ENCODE measurements at places on chromosomes 13 and 19.

DNA sequence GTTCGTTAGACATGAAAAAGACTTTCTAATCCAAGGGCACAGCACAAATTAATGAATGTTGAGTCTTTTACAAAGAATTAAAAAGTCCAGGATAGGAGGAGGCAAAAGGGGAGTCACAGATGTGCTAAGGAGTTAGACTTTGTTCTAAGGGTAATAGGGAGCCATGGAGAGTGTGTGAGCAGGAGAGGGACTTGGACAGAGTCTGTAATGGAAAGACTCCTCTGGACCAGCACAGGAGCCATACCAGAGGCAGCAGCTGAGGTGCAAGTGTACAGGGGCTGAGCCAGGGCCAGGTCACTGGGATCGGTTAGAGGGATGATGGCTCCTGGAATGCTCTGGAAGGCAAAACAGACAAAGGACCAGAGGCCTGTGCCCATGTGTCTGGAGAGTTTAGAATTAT is 10.5 kb downstream of the GTPBP3 start:
- H3K4me3 ChIP-seq = no peak overlapping the region
- no peaks in the 10 kb centered on the region for H3K27me3 ChIP-seq
- no peaks in the 10 kb centered on the region for H3K36me3 ChIP-seq
- peaks cover 6% of the 10 kb centered on the region for H3K4me1 ChIP-seq

DNA sequence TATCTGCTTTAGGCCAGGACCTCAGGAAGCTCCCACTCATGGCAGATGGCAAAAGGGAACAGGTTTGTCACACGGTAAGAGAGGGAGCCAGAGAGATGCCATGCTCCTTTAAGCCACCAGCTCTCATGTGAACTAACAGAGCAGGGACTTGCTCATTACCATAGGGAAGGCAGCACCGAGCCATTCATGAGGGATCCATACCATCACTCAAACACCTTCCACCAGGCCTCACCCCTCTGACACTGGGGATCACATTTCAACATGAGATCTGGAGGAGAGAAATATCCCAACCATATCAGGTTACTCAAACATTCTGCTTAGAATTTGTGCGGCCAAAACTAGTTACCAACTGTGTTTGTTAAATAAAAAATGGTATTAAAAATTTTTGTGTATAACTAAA is 427.0 kb downstream of the UQCRFS1 start:
- no peak overlapping the region for H3K27ac ChIP-seq
- no peak overlapping the region for H3K4me3 ChIP-seq
- no peaks in the 10 kb centered on the region for H3K4me1 ChIP-seq
- no peaks in the 10 kb centered on the region for H3K36me3 ChIP-seq

DNA sequence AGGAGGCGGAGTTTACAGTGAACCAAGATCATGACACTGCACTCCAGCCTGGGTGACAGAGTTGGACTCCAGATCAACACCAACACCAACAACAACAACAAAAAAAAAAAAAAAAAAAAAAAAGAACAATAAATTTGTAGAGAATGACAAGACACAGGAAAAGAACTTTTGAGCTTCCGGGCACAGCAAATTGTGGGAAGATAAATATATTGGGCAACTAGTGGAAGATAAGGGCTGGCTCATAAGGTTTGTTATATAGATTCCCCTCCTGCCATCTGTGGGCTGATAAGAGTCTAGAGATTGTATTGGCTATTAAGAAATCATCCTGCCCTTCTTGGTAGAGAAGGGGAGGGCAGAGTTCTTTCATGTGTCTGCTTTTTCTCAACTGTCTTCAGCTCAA is 33.1 kb upstream of the CYP2S1 start:
- H3K4me1 ChIP-seq = no peaks in the 10 kb centered on the region
- H3K27me3 ChIP-seq = no peaks in the 10 kb centered on the region
- DNase-seq = no peak

GRCh38 chr13:80256352-80256932 is 84.5 kb downstream of the SPRY2 start:
- H3K36me3 ChIP-seq = no peaks in the 10 kb centered on the region
- no peak overlapping the region for H3K27ac ChIP-seq
- no peaks in the 10 kb centered on the region for H3K27me3 ChIP-seq

- H3K4me1 ChIP-seq = no peaks in the 10 kb centered on the region
- H3K27ac ChIP-seq = no peak overlapping the region
- peaks cover 16% of the 10 kb centered on the region for H3K27me3 ChIP-seq
- DNase-seq = no peak
- no peak overlapping the region for H3K4me3 ChIP-seq
- no peaks in the 10 kb centered on the region for H3K36me3 ChIP-seq
These were observed 89.1 kb downstream of the WASF3 start for GRCh38 chr13:26646603-26647002.

- DNase-seq = no peak
- H3K36me3 ChIP-seq = no peaks in the 10 kb centered on the region
- no peak overlapping the region for H3K27ac ChIP-seq
- H3K4me3 ChIP-seq = no peak overlapping the region
These were observed 227.9 kb upstream of the ARGLU1 start for GRCh38 chr13:106795847-106796246.

DNA sequence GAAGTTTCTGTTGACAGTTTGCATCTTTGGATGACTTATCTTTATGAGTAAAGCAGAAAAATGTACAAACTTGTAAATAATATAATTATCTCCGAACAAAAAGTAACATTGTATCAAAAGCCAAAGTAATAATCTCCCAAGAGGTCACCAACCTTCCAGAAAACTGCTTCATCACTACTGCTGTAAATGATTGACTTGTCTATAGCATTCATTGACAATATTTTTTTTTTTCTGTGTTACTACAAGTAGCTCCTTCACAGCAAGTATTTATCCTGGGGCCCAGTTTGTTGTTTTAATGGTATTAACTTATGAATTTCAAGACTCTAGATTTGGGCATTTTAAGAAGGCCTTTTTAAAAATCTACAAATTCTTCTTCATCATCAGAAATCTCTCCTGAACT is 242.4 kb downstream of the KLF12 start:
- H3K4me1 ChIP-seq = no peaks in the 10 kb centered on the region
- DNase-seq = no peak
- H3K27me3 ChIP-seq = no peaks in the 10 kb centered on the region

DNA sequence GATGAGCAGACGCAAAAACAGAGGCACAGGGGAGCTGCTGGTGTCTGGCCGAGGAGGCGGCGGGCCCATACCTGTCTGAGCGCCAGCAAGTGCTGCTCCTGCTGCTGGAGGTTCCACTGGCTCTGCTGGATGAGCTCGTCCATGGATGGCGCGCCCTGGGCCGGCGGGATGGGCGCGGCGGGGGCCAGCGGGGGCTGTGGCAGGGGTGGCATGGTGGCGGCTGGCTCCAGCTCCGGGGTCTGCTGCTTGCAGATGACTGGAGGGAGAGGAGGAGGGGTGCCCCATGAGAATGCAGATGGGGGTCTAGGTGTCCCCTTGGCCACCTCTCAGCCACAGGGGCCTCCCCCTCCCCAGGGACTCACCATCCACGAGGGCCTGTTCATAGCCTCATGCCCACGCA is 6.9 kb downstream of the CHERP start:
- H3K27ac ChIP-seq = no peak overlapping the region
- H3K4me1 ChIP-seq = peaks cover 18% of the 10 kb centered on the region
- no peak overlapping the region for H3K4me3 ChIP-seq
- no peaks in the 10 kb centered on the region for H3K27me3 ChIP-seq

- DNase-seq = no peak
- no peak overlapping the region for H3K4me3 ChIP-seq
- H3K4me1 ChIP-seq = no peaks in the 10 kb centered on the region
- no peak overlapping the region for H3K27ac ChIP-seq
These were observed 698.2 kb downstream of the PCDH17 start for GRCh38 chr13:58329746-58330145.

- no peaks in the 10 kb centered on the region for H3K27me3 ChIP-seq
- peaks cover 31% of the 10 kb centered on the region for H3K36me3 ChIP-seq
- no peak overlapping the region for H3K4me3 ChIP-seq
- DNase-seq = no peak
- no peak overlapping the region for H3K27ac ChIP-seq
These were observed 3.5 kb upstream of the ZNF701 start for GRCh38 chr19:52566588-52566987.

DNA sequence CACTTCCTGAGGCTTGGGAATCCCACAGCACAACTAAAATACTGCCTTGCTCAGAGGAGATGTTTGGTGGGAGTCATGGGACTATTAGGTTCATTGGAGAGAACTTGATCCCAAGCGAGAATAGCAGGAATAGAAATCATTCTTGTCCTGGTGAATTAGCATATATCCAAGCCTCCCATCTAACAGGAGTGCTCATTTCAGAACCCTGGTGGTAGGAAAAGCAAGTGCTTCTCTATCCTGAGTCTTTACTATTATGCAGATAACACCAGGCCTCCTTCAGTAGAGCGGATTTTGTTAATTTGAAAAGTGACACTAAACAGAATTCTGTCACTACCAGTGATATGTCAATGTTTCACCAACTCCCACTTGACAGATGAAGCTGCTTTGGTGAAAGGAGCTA is 199.5 kb downstream of the ATP8A2 start:
- no peak for DNase-seq
- H3K36me3 ChIP-seq = no peaks in the 10 kb centered on the region
- H3K27ac ChIP-seq = no peak overlapping the region
- no peaks in the 10 kb centered on the region for H3K27me3 ChIP-seq

DNA sequence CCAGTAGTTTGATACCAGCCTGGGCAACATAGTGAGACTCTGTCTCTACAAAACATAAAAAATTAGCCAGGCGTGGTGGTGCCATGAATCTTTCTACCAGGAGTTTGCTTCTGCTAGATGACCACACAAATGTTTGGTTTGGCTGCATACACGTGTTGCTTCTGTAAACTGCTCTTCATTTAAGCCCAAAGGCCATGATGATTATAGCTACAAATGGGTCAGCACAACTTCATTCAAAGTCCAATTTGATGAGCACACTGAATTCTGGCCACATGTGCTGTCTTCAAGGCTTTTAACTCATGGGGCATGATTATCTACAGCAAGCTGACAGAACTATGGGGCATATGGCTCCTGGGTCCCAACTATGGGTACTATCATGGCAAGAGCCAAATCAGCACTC is 46.3 kb upstream of the DCT start:
- no peaks in the 10 kb centered on the region for H3K27me3 ChIP-seq
- no peaks in the 10 kb centered on the region for H3K4me1 ChIP-seq
- no peaks in the 10 kb centered on the region for H3K36me3 ChIP-seq
- H3K27ac ChIP-seq = no peak overlapping the region

DNA sequence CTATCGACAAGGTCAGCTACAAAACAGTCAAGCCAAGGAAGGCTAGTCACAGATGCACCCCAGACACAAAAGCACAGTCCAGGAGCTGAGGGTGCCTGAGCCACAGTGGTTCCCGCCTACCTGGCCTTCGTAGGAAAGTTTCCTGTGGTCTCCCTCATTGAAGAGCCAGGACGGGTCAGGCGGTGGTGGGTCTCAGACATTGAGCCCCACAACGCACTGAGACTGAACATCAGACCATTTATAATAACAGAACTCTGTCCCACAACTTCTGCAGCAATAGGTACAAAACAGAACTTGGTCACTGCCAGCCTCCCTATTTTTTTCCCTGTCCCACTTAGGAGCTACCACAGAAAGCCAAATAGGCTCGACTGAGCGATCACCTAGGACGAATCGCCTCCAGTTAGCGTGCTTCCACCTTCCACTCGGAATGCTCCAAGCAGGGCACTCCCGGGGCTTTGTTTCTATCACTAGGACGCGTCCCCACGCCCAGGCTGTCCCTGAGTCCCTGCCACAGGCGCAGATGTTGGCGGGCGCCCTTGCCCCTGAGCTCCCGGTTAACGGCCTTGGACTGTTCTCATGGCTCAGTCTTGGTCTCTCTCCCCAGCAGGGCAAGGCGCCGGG is 640 bp upstream of the ZNF544 start:
- peak overlapping the region; percentile 90 for H3K27ac ChIP-seq
- no peak for DNase-seq
- H3K4me3 ChIP-seq = peak overlapping the region; percentile 42
- H3K27me3 ChIP-seq = no peaks in the 10 kb centered on the region

DNA sequence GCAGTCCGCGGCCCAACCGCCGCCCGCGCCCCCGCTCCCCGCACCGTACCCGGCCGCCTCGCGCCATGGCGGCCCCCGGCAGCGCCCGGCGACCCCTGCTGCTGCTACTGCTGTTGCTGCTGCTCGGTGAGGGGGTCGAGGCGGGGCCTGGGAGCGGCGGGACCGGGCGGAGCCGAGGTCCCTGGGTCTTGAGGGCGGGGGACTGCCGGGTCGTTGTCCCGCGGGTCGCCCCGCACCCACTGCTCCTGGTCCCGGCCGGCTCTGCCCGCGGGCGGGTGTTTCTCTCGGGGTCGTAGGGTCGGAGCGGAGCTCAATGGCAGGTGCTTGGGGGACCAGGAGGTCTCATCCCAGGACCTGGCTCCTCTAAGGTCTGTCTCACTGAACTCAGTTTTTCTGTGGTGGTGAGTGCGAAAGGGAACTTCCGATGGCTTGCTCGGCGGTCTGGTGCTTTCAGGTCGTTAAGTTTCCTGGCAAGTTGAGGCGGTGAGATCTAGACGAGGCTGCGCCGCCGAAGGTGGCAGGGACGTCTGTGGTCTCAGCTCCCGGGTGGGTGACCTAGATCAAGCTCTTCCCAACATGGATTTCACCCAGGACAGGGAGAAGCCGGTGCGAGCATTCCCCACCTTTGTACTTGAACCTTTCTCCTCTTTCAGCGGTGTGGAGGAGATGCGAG is 467 bp downstream of the LAMP1 start:
- peaks cover 12% of the 10 kb centered on the region for H3K36me3 ChIP-seq
- peaks cover under 1% of the 10 kb centered on the region for H3K27me3 ChIP-seq
- peak overlapping the region; percentile 77 for H3K4me3 ChIP-seq
- peaks cover 32% of the 10 kb centered on the region for H3K4me1 ChIP-seq
- peak; percentile 16 for DNase-seq
- H3K27ac ChIP-seq = peak overlapping the region; percentile 58

DNA sequence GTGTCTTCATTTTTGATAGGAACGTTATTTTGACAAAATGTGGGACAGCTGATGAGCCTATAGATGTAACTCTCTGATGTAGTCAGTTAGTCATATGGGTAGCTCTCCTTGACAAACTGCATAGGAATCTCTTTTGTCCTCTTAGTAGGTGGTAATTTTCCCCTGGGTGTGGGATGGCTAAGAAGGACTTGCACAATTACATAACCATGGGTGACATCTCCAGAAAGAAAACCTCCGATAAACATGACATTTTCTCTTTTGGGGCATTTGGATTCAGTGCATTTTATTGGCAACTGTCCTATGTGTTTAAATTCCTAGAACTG is 41.8 kb downstream of the IGFL3 start:
- no peak for DNase-seq
- H3K4me1 ChIP-seq = no peaks in the 10 kb centered on the region
- H3K27ac ChIP-seq = no peak overlapping the region

- H3K27ac ChIP-seq = no peak overlapping the region
- no peak overlapping the region for H3K4me3 ChIP-seq
- no peaks in the 10 kb centered on the region for H3K4me1 ChIP-seq
- no peaks in the 10 kb centered on the region for H3K27me3 ChIP-seq
- DNase-seq = no peak
These were observed 39.1 kb downstream of the FAM216B start for GRCh38 chr13:42820451-42820850.

DNA sequence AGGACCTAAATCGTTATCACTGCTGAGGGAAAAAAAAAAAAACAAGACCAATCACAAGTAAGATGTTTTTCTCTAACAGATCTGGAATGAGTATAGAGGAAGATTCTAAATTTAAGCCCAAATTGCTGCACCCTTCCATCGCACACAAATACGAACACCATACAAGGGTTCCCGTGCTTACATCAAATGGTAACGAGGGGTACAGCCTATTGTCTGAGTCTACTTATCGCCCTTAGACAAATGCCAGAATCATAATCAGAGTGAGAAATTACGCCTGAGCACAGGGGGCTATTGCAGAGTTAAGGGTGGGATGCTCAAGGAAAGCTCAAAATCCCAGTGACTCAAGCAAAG is 603 bp downstream of the ZC3H13 start:
- H3K36me3 ChIP-seq = no peaks in the 10 kb centered on the region
- no peaks in the 10 kb centered on the region for H3K27me3 ChIP-seq
- no peak for DNase-seq

Measured in DND-41 (cell line).